ENCODE measurements at places on chromosomes 2 and 18.

DNA sequence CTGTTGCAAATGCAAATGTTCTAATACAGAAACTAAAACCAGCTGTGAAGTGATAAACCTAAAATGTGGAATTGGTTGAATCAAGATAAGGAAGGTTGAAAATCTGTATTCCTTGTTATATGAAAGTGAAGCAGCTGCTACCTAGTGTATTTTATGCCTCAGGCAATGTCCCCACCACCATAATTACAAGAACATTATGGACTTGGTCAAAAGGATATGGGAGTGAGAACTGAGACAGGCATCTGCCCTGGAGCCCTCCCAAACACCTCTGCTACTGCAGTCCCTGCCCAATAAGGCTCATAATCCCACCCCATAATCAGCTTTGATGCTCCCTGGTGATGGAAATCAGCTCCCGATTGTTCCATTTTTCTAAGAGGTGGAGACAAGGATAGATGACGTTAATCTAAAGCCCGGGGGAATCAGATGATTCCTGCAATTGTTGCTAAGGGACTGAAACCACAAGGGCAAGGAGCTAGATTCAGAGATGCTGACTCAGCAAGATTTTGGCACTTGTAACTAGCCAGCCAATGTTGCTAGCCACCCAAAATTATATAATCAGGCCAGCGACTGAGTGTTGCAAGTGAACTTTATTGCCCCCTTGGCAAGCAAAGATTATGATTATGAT, 69.5 kb downstream of the EVA1A start:
- DNase-seq = no peak

- no peak for DNase-seq
Measured at GRCh38 chr2:12543978-12544558, 172.7 kb upstream of the TRIB2 start.

DNA sequence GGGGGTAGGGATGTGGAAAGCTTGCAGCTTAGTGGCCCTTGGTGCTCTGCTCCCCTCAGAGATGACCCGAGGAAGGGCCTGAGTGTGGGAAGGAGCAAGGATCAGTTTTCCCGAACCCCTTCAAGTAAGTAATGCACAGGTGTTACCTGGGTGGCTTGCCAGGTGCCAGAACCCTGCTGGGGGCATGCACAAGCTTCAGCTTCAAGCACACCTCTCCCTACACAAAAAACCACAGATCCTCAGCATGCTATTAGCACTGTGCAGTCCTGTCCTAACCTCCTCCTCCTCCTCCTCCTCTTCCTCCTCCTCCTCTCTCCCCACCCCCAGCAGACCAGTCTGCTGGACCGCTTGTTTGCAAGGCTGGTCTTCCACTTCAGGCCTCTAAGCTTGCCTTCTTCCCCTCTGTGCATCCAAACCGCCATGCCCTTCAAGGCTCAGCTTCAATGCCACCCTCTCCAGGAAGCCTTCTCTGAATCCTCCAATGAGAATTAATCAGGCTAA, 114.8 kb downstream of the ACAA2 start:
- DNase-seq = no peak

GRCh38 chr2:168536925-168537466, 80.9 kb downstream of the CERS6 start:
- DNase-seq = no peak

DNA sequence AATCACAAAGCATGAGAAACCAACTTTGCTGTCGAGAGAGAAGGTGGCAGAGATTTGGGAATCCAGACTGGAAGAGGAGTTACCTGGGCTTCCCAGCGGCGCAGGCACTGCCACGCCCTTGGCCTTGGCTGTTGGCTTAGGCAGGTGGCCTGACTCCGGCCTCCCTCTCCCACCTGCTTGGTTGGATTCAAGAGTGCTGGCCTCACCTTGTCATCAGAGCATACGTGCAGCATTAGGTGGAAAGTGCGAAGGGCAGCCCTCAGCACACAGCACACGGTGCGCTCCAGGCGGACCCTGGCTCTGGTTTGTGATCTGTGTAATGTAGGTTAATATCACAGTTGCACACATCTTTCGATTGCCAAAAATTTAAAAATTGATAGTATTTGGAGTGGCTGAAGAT, 19.2 kb upstream of the ASB1 start:
- no peak for DNase-seq

DNA sequence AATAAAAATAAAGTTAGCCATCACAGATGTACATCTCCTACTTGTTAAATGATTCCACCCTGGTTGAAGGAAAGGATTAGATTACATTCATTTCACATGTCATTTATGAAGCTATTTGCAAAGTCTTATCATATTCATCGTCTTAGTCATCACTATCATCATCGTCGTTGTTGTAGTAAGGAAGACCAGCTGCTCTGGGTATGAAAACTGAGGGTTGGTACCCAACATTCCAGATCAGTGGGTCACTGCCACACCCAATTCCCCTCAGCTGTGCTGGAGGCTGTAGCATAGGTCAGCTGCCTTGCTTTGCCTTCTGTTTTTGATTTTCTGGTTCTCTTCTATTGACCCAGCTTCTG, 20.9 kb upstream of the CCBE1 start:
- no peak for DNase-seq

GRCh38 chr2:233353769-233354499, at the start of gene DGKD:
TSS of gene DGKD (plus strand) at chr2:233354494. CDS start at chr2:233354519, 25 bp downstream.
- peak; percentile 15 for DNase-seq

DNA sequence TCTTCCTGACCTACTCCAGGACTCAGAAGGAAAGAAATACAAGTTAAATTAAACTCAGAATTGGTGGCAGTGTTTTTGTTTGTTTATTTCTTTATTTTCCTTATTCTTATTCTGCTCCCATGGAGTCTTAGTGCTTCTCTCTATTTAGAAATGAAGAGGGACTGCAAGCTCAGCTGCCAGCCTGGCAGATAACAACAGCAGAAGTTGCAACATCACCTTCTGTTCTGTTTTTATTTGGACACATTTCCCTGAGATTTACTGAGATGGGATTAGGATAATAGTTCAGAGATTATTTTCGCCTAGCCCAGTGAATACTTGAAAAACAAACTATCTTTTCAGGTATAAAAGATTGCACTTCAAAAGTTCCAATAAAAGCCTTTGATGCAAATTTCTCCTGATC, 70.4 kb upstream of the DTNA start:
- no peak for DNase-seq

GRCh38 chr2:149389506-149390167, 59.2 kb downstream of the LYPD6 start:
- no peak for DNase-seq

GRCh38 chr2:182072861-182073260, 87.2 kb downstream of the PPP1R1C start:
- DNase-seq = no peak

DNA sequence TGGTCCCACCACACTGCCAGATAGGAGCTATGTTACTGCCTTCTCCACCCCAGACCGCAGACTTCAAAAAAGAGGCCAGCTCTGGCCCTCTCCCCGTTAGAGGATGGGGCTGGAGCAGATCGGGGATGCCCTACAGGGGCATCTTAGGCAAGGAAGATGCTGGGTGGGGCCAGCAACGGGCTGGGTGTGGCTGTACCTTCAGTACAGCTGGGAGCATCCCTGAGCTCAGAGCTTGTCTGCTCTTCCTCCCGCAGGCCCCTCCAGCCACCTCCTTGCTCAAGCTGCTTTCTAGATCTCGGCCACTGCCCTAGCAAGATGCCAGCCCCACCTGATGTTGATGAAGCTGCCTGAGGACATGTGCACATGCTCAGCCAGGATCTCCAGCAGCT, 9.8 kb downstream of the PTPRN start:
- DNase-seq = no peak

DNA sequence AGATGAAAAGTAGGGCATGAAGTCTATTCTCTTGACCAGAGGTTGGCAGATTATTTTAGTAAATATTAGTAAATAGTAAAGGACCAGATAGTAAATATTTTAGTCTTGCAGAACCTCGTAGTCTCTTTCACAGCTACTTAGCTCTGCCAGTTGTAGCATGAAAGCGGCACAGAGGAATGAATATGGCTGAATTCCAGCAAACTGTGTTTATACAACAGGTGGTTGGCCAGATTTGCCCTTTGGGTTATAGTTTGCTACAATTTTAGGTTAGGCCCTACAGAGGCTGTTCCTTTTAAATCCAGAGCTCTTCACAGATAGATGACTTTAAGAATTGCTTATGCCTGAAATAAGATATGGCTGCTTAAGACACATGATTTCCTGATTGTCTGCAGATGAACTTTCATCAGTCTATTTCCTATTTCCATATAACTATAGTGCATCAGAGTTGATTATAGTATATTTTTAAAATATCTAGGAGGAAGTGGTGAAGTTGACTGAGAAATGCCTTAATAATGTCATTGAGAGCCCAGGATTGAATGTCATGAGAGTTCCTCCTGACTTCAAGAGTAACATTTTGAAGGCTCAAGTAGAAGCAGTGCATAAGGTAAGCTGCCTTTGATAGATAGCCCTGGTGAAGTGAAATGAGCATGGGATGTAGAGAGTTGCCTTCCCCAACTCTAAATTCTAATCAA, 80.5 kb downstream of the TMEM185B start:
- DNase-seq = no peak

DNA sequence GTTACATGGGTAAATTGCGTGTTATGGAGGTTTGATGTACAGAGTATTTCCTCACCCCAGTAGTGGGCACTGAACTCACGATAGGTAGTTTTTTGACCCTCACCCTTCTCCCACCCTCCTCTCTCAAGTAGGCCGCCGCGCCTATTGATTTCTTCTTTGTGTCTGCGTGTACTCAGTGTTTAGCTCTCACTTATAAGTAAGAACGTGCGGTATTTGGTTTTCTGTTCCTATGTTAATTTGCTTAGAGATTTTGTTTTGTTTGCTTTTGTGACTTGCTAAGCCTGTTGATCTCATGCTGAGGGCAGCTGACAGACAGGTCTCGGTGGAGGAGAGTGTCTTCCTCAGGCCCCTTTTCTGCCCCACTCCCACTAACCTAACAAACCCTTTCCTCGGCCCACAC, 36.2 kb downstream of the ACOXL start:
- peak; percentile 53 for DNase-seq

- DNase-seq = no peak
Measured at GRCh38 chr2:96239745-96240264, 26.0 kb downstream of the TMEM127 start.

Measured in NCI-H1092 treated with DMSO at 0.1 percent for 48 hours (cell line).